ENCODE measurements at places on chromosomes 5 and 9.

DNA sequence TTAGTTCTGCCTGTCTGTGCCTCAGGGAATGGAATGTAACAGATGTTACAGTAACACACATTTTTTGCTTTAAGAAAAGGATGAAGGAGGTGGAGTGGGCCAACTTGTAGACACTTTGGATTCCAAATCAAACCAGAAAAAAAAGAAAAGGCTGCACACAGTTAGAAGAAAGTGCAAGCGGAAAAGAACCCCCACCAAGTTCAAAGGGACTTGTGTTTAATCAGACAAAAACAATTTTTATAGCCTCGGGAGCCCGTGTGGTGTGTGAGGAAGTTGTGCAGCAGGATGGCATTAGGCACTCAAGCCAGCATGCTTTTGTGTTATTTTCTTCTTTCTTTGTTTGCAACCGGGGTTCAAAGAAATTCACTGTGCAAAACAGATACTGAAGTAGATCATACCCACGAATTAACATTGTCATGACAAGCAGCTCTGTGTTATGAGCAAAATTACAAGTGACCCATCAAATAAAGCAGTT is 189.5 kb downstream of the SEMA5A start:
- DNase-seq: no peak

DNA sequence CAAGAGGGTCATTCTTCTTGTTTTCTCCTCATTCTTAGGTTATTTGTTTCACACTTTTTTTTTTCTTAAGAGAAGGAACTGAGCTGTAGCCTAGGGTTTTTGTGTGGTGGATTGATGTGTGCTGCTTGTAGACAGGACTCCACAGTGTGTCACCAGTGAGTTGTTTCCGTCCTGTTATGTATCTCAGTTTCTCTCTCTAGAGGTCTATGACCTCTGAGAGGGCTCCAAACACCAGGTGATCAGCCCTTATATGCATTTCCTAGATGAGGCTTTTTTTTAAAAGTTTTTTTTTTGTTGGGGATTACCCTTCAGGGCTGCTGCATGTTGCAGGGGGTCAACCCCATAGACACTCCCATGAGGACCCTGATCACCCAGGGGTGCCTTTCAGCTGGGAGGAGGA is 124.2 kb upstream of the MAST4 start:
- no peak for DNase-seq

DNA sequence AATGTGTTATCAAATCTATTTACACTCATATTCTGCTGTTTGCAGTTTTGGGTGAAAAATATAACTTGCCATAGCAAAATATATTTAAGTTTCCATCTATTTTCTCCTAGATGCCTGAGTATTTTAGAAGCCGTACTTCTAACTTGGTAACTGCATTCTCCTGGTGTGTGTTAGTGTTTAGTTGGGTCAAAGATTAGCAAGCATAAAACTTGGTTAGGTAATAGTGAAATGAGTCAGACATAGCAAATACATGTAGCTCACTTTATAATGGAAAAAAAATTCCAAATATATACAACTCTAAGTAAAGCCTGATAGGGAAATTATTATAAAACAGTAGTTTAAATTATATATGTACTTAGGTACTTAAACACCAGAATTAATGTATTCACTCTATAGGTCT is 640.7 kb upstream of the ST8SIA4 start:
- DNase-seq: no peak

GRCh38 chr9:78091731-78092130 is 60.1 kb upstream of the GNAQ start:
- DNase-seq: no peak

DNA sequence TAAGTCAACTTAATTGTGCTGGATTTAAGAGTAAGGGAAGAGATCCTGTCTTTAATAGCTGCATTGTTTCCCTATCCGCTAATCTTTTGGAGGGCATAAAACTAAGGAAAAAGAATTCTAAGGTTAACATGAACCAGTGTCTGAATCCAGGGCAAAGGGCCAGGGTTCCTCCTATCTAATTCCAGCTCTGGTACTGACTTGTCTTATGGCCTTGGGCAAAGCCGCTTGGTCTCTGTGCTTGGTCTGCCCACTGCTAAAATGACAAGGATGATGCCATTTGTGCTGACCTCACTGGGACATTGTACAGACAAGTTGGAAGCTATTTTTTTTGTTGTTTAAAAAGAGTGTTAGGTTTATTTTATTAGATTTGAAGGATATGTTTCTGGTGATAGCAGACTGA is 334.7 kb upstream of the PIK3R1 start:
- DNase-seq: no peak

DNA sequence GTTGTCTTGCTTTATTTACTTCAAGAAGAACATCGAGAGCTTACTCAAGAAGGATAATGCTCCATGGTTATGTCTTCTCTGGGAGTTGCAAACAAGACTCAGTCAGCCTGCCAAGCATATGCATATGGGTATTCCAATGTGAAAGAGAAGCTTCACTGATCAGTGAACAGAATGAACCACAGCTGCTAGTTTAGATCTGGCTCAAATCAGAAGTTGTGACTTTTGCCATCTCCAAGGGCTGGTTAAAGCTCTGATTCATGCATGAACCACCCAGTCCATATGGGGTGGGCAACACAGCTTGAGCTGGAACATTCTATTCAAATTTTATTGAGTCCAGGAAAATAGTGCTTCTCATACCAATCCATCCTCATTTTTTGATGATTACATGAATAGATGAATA is 50.0 kb downstream of the ATPSCKMT start:
- DNase-seq: no peak

- no peak for DNase-seq
These were observed 436.0 kb upstream of the CDH9 start for GRCh38 chr5:27474395-27474794.

GRCh38 chr9:4297786-4298254 is 2.0 kb downstream of the GLIS3 start:
- peak; percentile 71 for DNase-seq

DNA sequence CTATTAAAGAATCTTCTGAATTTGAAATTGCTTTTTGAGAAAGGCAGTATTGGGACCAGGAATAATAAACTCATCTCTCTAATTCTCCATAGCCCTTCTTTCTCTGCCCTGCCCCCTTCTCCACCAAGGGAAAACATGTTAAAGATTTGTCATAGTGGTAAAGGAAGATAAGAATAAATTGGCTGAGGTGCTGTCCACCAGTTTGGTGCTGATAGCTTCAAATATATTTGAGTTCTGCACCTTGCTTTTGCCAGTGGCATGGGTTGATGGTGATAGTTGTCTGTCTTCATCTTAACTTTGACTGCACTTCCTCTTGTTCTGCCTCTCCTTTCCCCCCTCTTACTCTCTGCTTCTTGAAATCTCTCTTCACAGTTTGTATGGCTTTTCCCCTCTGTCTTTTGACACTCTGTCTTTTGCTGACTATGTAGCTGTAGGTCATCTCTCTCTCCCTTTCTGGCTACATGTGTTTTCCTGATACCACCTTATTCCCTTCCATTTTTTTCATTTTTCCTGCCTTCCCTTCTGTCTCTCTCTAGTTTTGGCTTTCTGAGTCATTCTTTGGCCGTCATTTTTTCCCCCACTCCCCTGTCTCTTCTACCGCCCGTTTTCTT is 56.6 kb downstream of the NDUFS4 start:
- no peak for DNase-seq

DNA sequence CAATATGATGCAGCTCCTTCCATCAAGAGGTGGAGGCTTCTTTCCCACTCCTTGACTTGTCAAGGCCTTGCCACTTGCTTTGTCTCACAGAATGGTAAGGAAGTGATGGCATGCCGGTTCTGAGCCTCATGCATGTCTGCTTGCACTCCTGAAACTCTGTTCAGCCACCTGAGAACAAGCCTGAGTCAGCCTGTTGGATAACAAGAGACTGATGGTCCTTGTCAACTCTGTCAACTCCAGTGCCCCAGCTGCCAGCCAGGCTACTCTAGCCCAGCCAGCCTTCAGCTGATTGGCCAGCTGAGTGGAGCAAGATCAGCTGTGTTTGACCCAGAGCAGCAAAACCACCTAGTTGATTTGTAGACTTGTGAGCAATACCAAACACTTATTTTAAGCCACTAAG is 4.4 kb upstream of the TENT4A start:
- no peak for DNase-seq

GRCh38 chr9:130215341-130216119 is 43.3 kb downstream of the NCS1 start:
- no peak for DNase-seq

DNA sequence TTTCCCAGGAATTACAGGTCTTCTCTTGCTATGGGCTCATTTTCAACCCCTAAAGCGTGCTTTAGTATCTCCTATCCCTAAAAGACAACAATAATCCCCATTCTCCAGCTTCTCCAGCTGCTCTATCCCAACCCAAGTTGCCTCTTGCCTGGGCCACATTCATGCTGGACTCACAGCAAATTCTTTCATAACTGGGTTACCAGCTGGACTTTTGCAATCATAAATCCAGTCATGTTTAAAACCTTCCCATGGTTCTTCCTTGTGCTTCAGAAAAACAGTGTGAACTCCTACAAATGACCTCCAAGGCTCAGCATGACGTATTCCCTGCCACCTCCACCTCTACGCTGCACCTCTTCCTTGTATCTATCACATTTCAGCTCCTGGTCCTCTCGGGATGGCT is 346.9 kb downstream of the GADD45G start:
- DNase-seq: no peak

DNA sequence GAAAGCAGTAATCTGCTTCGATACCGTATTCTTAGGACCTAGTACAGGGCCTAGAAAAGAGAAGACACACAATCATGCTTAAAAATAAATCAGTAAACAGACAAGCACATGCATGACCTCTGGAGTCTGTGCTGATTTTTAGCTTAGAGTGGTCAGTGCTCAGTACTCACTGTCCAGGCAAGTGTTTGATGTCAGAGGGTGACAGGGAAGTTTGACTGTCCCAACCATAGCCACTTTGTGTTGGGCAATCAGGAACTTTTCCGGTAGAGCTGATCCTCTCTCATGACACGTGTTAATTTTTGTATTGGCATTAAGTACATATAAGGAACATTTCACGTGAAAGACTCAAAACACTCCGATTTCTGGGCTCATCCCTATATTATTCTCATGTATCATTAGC is 464.7 kb upstream of the KLF4 start:
- DNase-seq: no peak

DNA sequence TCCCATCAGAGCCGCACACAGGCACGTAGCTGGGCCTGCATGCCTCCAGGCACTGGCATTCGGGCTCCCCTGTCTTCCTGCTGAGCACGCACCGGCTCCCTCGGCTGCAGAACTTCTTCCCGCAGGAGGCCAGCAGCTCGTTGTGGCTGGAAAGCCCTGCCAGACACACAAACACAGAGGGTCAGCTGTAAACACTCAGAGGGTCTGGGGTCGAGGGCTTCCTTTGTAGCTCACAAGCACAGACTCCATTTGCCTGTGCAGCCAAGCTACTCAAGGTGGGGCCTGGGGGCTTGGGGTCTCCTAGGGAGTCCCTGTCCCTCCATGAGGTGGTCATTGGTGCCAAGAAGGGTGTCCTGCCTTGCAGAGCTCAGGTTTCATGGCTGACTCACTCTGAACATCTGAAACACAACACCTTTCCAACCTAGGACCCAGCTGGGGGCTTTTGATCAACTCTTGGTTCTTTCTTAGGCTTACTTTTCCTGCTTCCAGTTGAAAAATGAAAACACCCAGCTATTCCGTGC is 211.4 kb downstream of the FSTL4 start:
- no peak for DNase-seq

GRCh38 chr5:60148366-60148765 is 254.8 kb upstream of the PDE4D start:
- DNase-seq: no peak

- DNase-seq: no peak
These were observed 320.9 kb downstream of the DMAC1 start for GRCh38 chr9:7478646-7479045.

GRCh38 chr5:115934388-115934974 is 27.8 kb upstream of the LVRN start:
- no peak for DNase-seq

DNA sequence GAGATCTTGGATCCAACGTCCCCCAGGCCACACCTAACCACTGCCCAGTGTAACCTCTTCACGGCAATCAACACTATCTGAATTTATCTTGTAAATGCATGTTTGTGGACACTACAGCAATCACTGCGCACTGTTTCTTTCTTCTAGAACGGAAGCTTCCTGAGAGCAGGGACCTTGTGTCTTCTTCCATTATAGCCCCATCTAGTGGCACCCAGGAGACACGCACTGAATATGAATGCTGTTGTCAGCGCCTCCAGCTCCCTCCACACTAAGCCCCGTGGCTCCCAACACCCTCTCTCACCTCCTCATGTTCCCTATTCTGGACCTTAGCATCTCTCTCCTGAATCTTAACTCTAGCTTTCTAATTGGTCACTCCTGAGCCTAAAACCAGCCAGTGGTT is 72.7 kb downstream of the SMIM23 start:
- no peak for DNase-seq

DNA sequence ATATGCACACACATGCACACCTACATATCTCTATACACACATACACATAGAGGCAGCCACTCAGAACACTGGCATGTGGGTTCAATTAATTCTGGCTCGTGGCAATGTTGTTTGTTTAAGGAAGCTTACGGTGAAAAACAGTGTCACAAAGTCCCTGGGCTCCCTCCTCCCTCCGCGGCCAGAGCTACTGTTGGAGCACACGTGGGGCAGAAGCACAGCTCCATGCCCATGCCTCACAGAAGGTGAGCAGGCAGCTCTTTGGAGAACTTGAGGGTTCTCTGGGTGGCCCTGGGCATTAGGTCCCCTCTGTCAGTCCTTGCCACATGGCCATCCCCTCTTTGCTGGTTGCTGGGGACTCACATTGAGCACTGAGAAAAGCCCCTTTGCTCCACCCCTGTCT is 107.5 kb downstream of the GADD45G start:
- no peak for DNase-seq

GRCh38 chr9:87714819-87715218 is 11.1 kb upstream of the CTSL start:
- DNase-seq: no peak

- DNase-seq: no peak
These were observed 229.4 kb downstream of the SNCAIP start for GRCh38 chr5:122541388-122541787.

DNA sequence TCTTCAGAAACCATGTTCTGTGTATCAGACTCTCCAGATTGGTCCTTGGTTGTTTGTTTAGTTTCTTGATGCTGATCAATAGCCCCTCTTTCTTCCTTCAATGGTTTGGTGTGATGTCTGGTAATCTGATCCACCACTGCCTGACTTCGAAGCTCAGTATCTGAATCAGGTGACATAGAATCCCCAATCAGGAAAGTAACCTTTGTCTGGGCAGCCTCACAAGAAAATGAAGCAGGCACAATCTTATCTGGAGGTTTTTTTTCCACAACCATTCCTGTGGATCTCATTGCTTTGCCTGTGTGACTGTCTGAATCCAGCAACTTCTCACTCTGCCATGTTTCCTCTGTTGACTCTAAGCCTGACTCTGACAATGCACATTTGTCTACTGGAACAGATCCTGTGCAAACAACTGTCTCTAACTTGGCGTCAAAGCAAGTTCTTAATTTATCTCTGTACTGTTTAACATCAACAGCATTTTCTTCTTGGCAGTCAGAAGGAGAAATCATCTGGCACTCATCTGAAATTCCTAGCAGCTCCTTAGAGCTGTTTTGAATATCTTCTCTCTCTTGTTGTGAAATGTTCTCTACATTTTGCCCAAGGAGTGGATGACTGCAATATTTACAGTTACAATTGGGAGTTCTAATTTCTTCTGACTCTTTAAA is 37.1 kb upstream of the RAPGEF6 start:
- DNase-seq: no peak

- DNase-seq: no peak
These were observed 7.9 kb upstream of the SLC6A7 start for GRCh38 chr5:150181766-150182545.

Data from activated naive CD4-positive, alpha-beta T cell treated with anti-CD3 and anti-CD28 coated beads, Interleukin-2, amount 10 ng/mL, durations not matched to agents 7 days and 5 days (primary cell).